Right renal pelvis (tissue), 4 donors: ENCODE measurements at places on chromosomes 4 and X. TPM values are rescaled to one million over a fixed set of nuclear protein-coding genes. Genes with fewer than 3 reads are reported as not detected.

ART3 gene
- polyA plus RNA-seq, result 0.32 TPM

GAGE12H gene
- not detected for polyA plus RNA-seq

AFF2 gene
- polyA plus RNA-seq, result 5.9 TPM

NDP gene
- 3.9 TPM for polyA plus RNA-seq

PFKFB1 gene
- polyA plus RNA-seq, result 0.41 TPM

TLR1 gene
- 5.1 TPM for polyA plus RNA-seq

ZAR1 gene
- polyA plus RNA-seq, result not detected

AIMP1 gene
- polyA plus RNA-seq, result 76.3 TPM

RASL11B gene
- polyA plus RNA-seq, result 45.0 TPM

SETD7 gene
- polyA plus RNA-seq, result 14.3 TPM

DRP2 gene
- 1.5 TPM for polyA plus RNA-seq
